ENCODE measurements at places on chromosomes 13 and 19. TPM values are rescaled to one million over a fixed set of nuclear protein-coding genes. Genes with fewer than 3 reads are reported as not detected.

- DNase-seq = no peak
Observed at GRCh38 chr13:48686636-48687210, 33.0 kb downstream of the CYSLTR2 start.

DNA sequence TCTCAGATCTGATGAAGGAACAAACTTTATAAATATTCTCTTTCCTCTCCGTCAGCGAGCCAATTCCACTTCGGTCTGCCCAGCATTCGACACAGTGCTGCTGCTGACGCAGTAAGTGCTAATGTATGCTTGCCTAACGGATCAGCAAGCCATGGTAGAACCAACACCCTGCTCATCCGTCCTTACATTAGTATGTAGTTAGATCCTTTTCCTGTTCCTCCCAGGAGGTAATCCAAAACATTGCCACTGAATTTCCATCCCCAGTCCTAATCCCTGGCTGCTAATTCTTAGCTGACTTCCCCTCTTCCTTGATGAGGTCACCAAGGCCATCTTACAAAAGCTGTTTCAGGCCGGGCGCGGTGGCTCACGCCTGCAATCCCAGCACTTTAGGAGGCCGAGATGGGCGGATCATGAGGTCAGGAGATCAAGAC, 88.0 kb downstream of the STARD13 start:
- no peak for DNase-seq

- no peak for DNase-seq
Observed at GRCh38 chr19:51491586-51491985, 10.0 kb downstream of the SIGLEC12 start.

- DNase-seq = peak; percentile 89
Observed at GRCh38 chr19:5826531-5827341, 12.8 kb downstream of the FUT6 start.

DNA sequence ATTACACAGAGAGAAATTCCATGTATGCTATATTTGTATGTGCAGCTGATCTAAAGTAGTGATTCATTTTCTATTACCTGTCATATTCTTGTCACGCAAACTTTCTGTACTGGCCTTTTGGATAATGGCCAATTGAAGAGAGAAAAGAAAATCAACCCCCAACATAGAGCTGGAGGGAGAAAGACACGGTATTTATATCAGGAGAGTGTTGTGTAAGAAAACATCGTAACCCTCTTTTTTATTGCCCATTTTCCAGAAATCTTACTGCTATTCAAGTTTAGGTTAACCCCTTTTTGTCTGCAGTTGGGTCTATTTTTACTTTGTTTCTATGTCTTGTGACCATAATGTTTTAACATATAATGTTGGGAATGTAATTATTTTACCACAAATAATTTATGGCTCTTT, 27.9 kb downstream of the DGKH start:
- DNase-seq = no peak

- no peak for DNase-seq
Observed at GRCh38 chr13:46321494-46322225, 65.4 kb downstream of the RUBCNL start.

- DNase-seq = no peak
Observed at GRCh38 chr13:26685606-26686005, 75.0 kb downstream of the GPR12 start.

Gene NLRP5
- not detected for total RNA-seq

DNA sequence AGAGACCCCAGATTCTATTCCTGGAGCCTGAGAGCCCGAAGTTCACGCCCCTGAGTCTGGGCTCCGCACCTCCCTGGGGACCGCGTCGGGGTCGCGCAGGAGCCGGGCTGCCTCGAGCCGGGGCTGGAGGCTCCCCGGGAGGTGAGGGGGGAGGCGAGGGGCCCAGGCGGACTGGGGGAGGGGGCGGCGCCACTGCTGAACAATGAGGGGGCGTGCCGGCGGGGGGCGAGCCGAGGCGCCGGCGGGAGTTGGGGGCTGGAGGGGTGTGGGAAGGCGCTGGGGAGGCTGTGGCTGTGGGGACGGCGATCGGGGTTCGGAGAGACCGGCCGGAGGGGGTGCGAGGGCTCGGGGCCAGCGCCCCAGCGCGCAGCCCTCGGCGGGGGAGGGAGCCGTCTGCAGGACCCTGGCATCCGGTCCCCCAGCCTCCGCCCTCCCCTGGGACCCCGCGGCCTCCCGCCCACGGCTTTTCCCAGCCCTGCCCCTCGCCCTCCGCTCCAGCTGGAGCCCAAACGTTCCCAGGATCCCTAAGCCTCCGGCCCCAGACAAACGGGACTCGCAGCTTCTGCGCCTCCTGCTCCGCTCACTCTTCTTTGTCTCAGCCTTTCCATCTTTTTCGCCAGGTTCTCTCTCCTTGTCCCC, 922 bp downstream of the PLEKHG2 start:
- peak; percentile 47 for DNase-seq

Gene SIGLEC5
- 0.32 TPM for total RNA-seq

GRCh38 chr19:40157059-40157458, 34.2 kb upstream of the MAP3K10 start:
- no peak for DNase-seq

Gene DNAAF3
- 1.0 TPM for total RNA-seq

GRCh38 chr19:34838753-34839431, 65.9 kb upstream of the ZNF599 start:
- peak; percentile 48 for DNase-seq

DNA sequence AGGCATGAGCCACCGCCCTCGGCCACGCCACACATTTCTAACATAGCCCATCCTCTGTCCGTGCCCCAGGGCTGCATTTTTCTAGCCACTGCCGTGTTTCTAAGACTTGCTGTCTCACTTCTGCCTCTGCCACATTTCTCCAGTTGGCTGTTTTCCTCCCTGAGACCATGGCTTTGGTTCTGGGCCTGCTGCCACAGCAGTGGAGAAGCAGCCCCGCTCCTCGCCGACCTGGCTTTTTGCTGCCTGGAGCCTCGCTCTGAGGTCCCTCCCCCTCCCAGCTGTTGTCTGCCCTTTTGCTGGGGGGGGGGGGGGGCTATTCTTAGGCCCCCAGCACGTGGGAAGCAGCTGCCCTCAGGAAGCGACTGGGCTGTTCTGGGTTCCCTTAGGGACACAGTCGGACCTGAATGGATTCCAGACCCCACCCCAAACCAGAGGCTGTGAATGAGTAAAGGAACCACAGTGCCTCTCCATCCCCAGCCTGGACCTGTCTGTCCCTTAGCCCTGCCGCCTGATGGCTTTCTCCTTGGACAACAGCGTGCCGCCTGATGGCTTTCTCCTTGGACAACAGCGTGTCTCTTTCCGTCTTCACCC, 3.3 kb downstream of the GYS1 start:
- DNase-seq = no peak

All from mucosa of descending colon (tissue), 3 donors.